ENCODE measurements at places on chromosomes 1 and 21. TPM values are rescaled to one million over a fixed set of nuclear protein-coding genes. Genes with fewer than 3 reads are reported as not detected.

POLR3C gene
- total RNA-seq, result 33.4 TPM

GRCh38 chr1:63319046-63320021, 3.0 kb upstream of the FOXD3 start:
- H3K36me3 ChIP-seq, result no peaks in the 10 kb centered on the region
- DNase-seq, result peak; percentile 58
- H3K27me3 ChIP-seq, result no peaks in the 10 kb centered on the region

- no peaks in the 10 kb centered on the region for H3K4me1 ChIP-seq
- no peak overlapping the region for H3K4me3 ChIP-seq
- H3K27ac ChIP-seq, result no peak overlapping the region
These were observed 179.5 kb downstream of the LRRC40 start for GRCh38 chr1:70025846-70026245.

DNA sequence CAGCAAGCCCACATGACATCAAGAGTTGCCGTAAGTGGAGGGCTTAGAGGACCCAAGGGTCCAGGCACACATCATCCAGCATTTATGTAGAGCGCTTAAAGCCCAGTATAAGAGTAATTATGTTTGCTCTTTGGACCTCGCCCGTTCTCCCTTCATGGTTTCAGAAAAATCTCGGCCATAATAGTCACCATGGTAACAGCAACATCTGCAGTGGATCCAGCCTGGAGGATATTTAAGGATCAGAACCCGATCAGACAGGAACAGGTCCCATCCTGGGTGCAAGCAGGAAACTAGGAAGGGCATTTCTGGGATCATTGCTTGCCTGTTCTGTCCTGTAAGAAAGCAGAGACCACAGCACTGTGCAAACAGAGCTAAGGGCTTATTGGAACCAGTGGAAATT, 89.9 kb upstream of the KAZN start:
- H3K27me3 ChIP-seq, result no peaks in the 10 kb centered on the region
- H3K27ac ChIP-seq, result no peak overlapping the region
- DNase-seq, result no peak
- no peak overlapping the region for H3K4me3 ChIP-seq
- H3K4me1 ChIP-seq, result no peaks in the 10 kb centered on the region

RBP7 gene
- 6.2 TPM for total RNA-seq

AMY2A gene
- not detected for total RNA-seq

- no peaks in the 10 kb centered on the region for H3K36me3 ChIP-seq
- no peak for DNase-seq
- no peak overlapping the region for H3K27ac ChIP-seq
- no peaks in the 10 kb centered on the region for H3K27me3 ChIP-seq
- peaks cover 2% of the 10 kb centered on the region for H3K4me1 ChIP-seq
These were observed 50.6 kb upstream of the LYST start for GRCh38 chr1:235917267-235917811.

DNA sequence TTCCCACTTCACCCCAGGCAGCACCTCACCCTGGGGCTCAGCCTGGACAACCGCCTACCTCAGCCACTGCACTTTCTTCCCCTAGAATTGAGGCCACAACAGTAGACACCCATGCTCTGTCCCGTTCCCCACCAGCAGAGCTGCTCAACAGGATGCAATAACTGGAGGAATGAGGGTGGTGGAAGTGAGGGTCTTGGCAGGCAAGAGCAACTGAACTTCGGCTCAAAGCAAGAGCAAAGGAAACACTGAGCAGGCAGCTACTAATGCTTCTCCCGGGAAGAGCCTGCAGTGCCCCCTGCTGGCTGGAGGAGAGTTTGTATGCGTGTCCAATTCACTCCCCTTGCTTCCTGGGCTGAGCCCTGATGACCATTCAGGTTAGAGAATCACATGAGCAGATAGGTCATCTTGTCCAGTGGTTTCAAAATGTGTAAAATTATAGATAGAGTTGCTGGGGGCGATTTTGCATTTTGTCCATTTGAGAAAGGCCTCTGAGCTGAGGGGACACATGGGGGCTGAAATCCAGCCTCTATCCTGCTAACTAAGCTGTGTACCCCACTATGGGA, 13.9 kb downstream of the NT5C1A start:
- H3K27me3 ChIP-seq, result peaks cover 3% of the 10 kb centered on the region
- H3K4me1 ChIP-seq, result no peaks in the 10 kb centered on the region

GRCh38 chr1:3459051-3459908, 4.8 kb downstream of the ARHGEF16 start:
- H3K4me1 ChIP-seq, result no peaks in the 10 kb centered on the region
- peaks cover 18% of the 10 kb centered on the region for H3K36me3 ChIP-seq
- no peak overlapping the region for H3K27ac ChIP-seq
- H3K27me3 ChIP-seq, result no peaks in the 10 kb centered on the region
- no peak for DNase-seq

DNA sequence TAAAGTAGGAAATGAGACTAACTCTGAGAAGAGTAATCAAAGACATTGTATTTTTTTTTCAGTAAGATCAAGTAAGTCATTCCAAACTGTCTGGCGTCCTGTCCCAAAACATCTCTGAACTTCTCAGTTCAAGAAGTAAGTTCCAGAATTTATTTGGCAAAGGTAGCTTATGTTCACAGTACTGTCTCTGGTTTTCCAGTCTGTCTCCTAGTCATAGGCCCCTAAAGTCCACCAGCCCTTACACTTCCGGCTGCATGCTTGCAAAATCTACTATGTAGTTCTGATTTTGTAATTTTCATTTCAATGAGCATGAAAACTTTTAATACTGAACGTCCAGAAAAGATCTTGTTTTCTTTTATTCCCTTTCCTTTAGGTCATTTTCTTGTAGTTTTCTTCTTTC, 61.4 kb upstream of the S1PR1 start:
- no peaks in the 10 kb centered on the region for H3K36me3 ChIP-seq
- no peaks in the 10 kb centered on the region for H3K4me1 ChIP-seq
- no peak overlapping the region for H3K4me3 ChIP-seq
- H3K27ac ChIP-seq, result no peak overlapping the region

DNA sequence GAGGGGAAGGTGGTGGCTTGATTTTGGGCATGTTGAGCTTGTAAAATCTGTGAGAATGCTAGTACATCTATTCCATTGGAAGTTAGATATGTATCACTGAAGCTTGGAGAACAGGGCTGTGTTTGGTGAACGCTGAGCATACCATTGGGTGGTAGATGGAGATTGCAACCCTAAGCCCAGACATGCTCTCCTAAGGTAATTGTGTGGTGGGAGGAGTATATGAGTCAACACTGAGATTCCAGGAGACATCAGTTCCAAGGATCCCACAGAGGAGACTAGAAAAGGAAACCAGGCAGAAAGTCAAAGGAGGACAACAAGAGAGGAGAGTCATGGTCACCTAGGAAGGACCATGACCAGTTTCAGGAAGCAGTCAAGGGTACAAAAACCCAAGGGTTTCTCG, 60.4 kb downstream of the KIF21B start:
- H3K4me3 ChIP-seq, result no peak overlapping the region
- H3K36me3 ChIP-seq, result no peaks in the 10 kb centered on the region
- H3K4me1 ChIP-seq, result no peaks in the 10 kb centered on the region
- DNase-seq, result no peak
- H3K27ac ChIP-seq, result no peak overlapping the region

LRRIQ3 gene
- total RNA-seq, result 0.26 TPM

DNA sequence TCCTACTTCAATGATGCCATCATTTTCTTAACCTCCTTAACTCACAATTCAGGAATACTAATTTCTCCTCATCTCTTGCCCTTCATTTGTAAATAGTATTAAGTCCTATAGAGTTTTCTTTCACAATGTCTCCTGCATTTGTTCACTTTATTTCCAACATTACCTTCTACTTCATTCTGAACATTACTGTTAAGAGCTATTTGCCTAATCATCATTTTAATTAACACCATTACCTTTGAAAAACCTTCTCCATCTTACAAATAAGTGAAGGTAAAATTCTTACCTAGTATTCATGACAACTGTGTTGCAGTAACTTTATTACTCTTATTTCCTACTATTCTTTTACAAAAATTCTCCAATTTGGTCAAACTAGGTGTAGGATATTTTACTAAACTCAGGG, 137.7 kb downstream of the COQ8A start:
- H3K4me3 ChIP-seq, result no peak overlapping the region
- no peaks in the 10 kb centered on the region for H3K36me3 ChIP-seq

GRCh38 chr1:198848206-198848605, 209.4 kb downstream of the PTPRC start:
- H3K36me3 ChIP-seq, result no peaks in the 10 kb centered on the region
- H3K27ac ChIP-seq, result no peak overlapping the region
- H3K27me3 ChIP-seq, result no peaks in the 10 kb centered on the region
- no peak overlapping the region for H3K4me3 ChIP-seq

GRCh38 chr1:229661022-229661877, 35.2 kb downstream of the URB2 start:
- H3K36me3 ChIP-seq, result peaks cover 28% of the 10 kb centered on the region
- H3K27ac ChIP-seq, result no peak overlapping the region
- H3K27me3 ChIP-seq, result no peaks in the 10 kb centered on the region

DNA sequence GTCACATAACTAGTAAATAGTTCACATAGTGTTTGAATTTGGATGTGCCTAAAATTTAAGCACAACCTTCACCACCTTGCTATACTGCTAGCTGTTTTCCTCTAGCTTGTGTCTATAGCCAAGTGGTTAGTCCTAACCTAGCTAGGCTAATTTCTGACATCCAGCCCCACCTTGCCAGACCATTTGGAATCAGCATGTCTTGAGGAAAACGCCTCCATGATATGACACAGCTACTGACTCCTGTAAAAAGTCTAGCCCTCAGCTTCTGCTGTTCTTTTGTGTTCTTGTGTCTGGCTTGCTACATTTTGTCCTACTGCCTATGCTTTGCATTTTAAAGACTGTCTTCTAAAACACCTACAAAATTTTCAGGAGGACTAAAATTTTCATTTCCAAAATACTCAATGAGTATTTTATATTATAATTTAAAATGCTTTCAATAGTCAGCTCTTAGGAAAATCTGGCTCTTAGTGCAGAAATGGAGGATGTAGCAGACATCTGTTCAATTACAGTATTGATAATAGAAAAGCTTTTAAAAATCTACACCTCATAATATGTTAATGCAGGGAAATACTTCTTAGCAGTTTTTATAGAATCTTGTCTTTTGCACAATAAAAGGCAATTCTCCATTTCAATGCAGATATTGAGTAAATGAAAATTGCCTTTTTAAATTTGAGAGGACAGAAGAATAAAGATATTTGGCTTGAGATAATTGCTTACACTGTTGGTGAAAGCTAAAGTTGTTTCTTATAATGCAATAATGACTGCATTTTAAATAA, 160.8 kb upstream of the APP start:
- H3K27ac ChIP-seq, result no peak overlapping the region
- DNase-seq, result no peak
- H3K36me3 ChIP-seq, result peaks cover 4% of the 10 kb centered on the region
- H3K4me1 ChIP-seq, result no peaks in the 10 kb centered on the region
- H3K27me3 ChIP-seq, result no peaks in the 10 kb centered on the region
- no peak overlapping the region for H3K4me3 ChIP-seq

DNA sequence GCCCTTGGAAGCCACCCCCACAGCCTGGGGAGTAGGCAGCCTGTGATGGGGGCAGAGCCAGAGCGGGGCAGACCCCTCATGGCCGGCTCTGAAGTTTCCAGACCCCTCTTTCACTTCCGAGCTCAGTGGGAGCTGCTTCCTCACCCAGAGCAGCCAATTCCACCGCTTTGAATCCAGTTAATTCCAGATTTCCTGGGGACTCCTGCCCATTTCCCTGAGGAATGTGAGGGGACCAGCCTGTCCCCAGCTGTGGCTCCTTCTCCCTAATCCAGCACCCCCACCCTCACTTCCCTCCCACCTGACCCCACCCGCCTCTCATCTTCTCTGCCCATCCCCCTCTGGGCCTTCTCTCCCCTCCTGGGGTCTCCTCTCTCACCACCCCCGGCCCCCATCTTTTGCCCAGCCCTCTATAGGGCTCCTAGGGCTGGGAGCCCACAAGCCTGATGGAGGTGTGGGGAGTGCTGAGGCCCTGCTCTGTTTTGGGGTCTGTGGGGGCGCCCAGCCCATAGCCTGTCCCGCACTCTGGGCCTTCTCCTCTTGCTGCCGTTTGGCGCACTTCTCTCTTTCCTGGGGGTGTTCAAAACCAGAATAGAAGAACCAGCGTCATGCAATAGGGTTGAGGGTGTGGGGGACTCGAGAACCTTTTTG, 26.2 kb upstream of the TNFRSF1B start:
- no peak overlapping the region for H3K4me3 ChIP-seq
- H3K27me3 ChIP-seq, result no peaks in the 10 kb centered on the region
- DNase-seq, result no peak
- H3K27ac ChIP-seq, result no peak overlapping the region
